ENCODE measurements at places on chromosomes 1 and 21. TPM values are rescaled to one million over a fixed set of nuclear protein-coding genes. Genes with fewer than 3 reads are reported as not detected.

DNA sequence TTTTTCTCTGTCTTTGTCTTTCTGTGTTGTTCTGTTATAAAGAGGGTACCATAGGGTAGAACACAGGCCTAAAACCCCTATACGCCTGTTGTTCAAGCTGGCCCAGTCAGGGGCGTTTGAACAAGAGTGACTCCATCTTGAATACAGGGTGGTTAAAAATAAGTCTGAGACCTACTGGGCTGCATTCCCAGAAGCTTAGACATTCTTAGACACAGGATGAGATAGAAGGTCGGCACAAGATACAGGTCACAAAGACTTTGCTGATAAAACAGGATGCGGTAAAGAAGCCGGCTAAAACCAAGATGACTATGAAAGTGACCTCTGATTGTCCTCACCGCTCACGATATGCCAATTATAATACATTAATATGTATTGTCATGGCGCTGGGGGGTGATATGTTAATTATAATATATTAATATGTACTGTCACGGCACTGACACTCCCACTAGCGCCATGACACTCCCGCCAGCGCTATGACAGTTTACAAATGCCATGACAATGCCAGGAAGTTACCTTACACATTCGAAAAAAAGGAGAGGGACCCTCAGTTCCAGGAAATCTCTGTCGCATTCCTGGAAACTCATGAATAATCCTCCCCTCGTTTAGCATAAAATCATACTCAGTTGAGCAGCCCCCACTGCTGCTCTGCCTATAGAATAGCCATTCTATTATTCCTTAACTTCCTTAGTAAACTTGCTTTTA lies 58.5 kb upstream of the KLHDC7A start:
- H3K27ac ChIP-seq: no peak overlapping the region
- H3K4me1 ChIP-seq: no peaks in the 10 kb centered on the region
- H3K36me3 ChIP-seq: no peaks in the 10 kb centered on the region
- no peak overlapping the region for H3K4me3 ChIP-seq
- H3K27me3 ChIP-seq: no peaks in the 10 kb centered on the region

The TRNP1 gene
- 2.3 TPM for total RNA-seq

The OR6N2 gene
- total RNA-seq: not detected

The DHDDS gene
- total RNA-seq: 20.3 TPM

GRCh38 chr1:172286629-172287076 lies 133.8 kb upstream of the C1orf105 start:
- peak overlapping the region; percentile 18 for H3K27ac ChIP-seq
- no peak for DNase-seq
- no peaks in the 10 kb centered on the region for H3K36me3 ChIP-seq
- H3K4me1 ChIP-seq: no peaks in the 10 kb centered on the region

The IL22RA1 gene
- total RNA-seq: not detected

The TMEM269 gene
- total RNA-seq: 0.05 TPM

- H3K4me1 ChIP-seq: no peaks in the 10 kb centered on the region
- no peaks in the 10 kb centered on the region for H3K36me3 ChIP-seq
- DNase-seq: no peak
- no peaks in the 10 kb centered on the region for H3K27me3 ChIP-seq
- H3K27ac ChIP-seq: no peak overlapping the region
- H3K4me3 ChIP-seq: no peak overlapping the region
Measured at GRCh38 chr1:56329970-56330369, 249.4 kb downstream of the PLPP3 start.

GRCh38 chr1:166843769-166844596 lies 4.7 kb downstream of the POGK start:
- peaks cover 7% of the 10 kb centered on the region for H3K4me1 ChIP-seq
- DNase-seq: no peak
- no peak overlapping the region for H3K4me3 ChIP-seq
- no peaks in the 10 kb centered on the region for H3K27me3 ChIP-seq
- no peak overlapping the region for H3K27ac ChIP-seq
- peaks cover 45% of the 10 kb centered on the region for H3K36me3 ChIP-seq

The ST6GALNAC3 gene
- 1.8 TPM for total RNA-seq

- DNase-seq: no peak
- H3K27me3 ChIP-seq: peaks cover 44% of the 10 kb centered on the region
- H3K36me3 ChIP-seq: no peaks in the 10 kb centered on the region
- peaks cover 11% of the 10 kb centered on the region for H3K4me1 ChIP-seq
- no peak overlapping the region for H3K27ac ChIP-seq
Measured at GRCh38 chr1:98056781-98057180, 135.9 kb upstream of the DPYD start.

GRCh38 chr1:59176471-59176870 lies 120.4 kb upstream of the FGGY start:
- H3K27me3 ChIP-seq: no peaks in the 10 kb centered on the region
- no peak for DNase-seq
- H3K4me3 ChIP-seq: no peak overlapping the region
- H3K4me1 ChIP-seq: no peaks in the 10 kb centered on the region

GRCh38 chr1:12756768-12757413 lies 10.9 kb downstream of the CFAP107 start:
- no peaks in the 10 kb centered on the region for H3K36me3 ChIP-seq
- no peaks in the 10 kb centered on the region for H3K27me3 ChIP-seq
- no peaks in the 10 kb centered on the region for H3K4me1 ChIP-seq

GRCh38 chr21:40016234-40016633 lies 149.0 kb downstream of the PCP4 start:
- no peaks in the 10 kb centered on the region for H3K36me3 ChIP-seq
- H3K4me3 ChIP-seq: no peak overlapping the region
- DNase-seq: no peak
- H3K4me1 ChIP-seq: no peaks in the 10 kb centered on the region
- H3K27me3 ChIP-seq: no peaks in the 10 kb centered on the region

The CFHR4 gene
- 0.19 TPM for total RNA-seq

The FMO1 gene
- 5.6 TPM for total RNA-seq

GRCh38 chr1:145804235-145805045 lies 19.5 kb downstream of the RNF115 start:
- H3K27me3 ChIP-seq: no peaks in the 10 kb centered on the region
- no peaks in the 10 kb centered on the region for H3K36me3 ChIP-seq
- H3K27ac ChIP-seq: no peak overlapping the region

- DNase-seq: no peak
- no peaks in the 10 kb centered on the region for H3K4me1 ChIP-seq
- no peaks in the 10 kb centered on the region for H3K36me3 ChIP-seq
- no peaks in the 10 kb centered on the region for H3K27me3 ChIP-seq
- H3K27ac ChIP-seq: no peak overlapping the region
Measured at GRCh38 chr1:8040586-8040985, 14.5 kb upstream of the ERRFI1 start.

The SPAG17 gene
- total RNA-seq: 0.33 TPM

- no peaks in the 10 kb centered on the region for H3K36me3 ChIP-seq
- H3K27me3 ChIP-seq: peaks cover 4% of the 10 kb centered on the region
- no peak overlapping the region for H3K27ac ChIP-seq
- H3K4me3 ChIP-seq: no peak overlapping the region
- H3K4me1 ChIP-seq: no peaks in the 10 kb centered on the region
- DNase-seq: no peak
Measured at GRCh38 chr21:44695184-44695583, 1.8 kb upstream of the KRTAP10-12 start.

GRCh38 chr1:202165267-202165941 lies 5.0 kb upstream of the PTPN7 start:
- no peak for DNase-seq
- H3K4me3 ChIP-seq: no peak overlapping the region
- H3K36me3 ChIP-seq: no peaks in the 10 kb centered on the region

DNA sequence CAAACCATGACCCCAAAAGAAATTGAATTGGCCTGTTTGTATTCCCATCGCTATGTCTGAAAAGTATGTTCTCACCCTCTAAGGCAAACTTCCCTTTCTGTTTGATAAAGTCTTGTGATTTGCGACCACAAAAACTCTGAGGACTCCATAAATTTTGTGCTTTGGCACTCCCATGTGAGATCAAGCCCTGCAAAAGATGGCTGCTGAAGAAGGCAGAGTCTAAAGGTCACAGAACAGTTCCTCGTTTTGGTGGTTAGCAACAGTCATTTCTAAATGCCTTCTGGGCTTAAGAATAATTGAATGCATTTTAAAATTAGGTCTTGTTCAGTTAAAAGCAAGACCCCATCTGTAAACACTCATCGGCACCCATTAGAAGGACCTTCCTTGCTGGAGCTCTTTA lies 441.6 kb downstream of the OMA1 start:
- no peaks in the 10 kb centered on the region for H3K36me3 ChIP-seq
- DNase-seq: no peak
- H3K4me1 ChIP-seq: peaks cover 2% of the 10 kb centered on the region
- no peaks in the 10 kb centered on the region for H3K27me3 ChIP-seq

The UMODL1 gene
- total RNA-seq: 1.7 TPM

DNA sequence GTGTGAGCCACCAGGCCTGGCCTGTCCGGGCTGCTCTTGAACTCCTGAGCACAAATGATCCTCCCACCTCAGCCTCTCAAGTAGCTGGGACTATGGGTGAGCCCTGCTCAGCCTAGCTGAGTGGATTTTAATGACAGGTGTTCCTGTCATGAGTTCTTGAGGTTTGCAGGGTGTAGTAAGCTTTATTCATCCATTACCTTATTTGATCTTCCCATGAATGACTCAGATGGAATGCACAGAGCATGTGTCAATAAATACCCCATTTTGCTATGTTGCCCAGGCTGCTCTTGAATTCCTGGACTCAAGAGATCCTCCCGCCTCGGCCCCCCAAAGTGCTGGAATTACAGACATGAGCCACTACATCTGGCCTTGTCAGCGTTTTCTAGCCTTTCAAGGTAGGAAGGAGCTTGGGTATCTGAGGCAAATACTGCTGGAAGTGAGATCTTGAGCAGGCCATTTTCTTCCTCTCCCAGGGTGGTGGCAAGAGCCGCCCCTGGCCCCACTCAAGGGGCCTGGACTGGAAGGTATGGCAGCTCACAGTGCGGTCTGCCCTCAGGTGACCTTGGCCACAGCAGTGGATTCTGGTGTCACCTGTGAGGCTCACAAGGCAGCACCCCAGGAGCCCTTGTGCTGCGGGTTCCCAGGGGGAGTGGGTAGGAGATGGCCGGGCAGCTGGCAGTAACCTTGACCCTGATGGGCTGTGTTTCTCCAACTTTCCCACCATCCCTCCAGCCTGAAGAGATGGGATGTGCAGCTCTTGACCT lies 20.0 kb downstream of the PIK3CD start:
- DNase-seq: no peak
- H3K4me3 ChIP-seq: no peak overlapping the region
- H3K27me3 ChIP-seq: no peaks in the 10 kb centered on the region
- peaks cover 3% of the 10 kb centered on the region for H3K36me3 ChIP-seq
